NCI-H69 (cell line): ENCODE measurements at places on chromosomes 4 and X.
A peak's percentile ranks its signal among the peaks of the same experiment; 100 is the strongest.

- no peak for DNase-seq
Measured at GRCh38 chr4:34139346-34139745, 2105.0 kb downstream of the ARAP2 start.

DNA sequence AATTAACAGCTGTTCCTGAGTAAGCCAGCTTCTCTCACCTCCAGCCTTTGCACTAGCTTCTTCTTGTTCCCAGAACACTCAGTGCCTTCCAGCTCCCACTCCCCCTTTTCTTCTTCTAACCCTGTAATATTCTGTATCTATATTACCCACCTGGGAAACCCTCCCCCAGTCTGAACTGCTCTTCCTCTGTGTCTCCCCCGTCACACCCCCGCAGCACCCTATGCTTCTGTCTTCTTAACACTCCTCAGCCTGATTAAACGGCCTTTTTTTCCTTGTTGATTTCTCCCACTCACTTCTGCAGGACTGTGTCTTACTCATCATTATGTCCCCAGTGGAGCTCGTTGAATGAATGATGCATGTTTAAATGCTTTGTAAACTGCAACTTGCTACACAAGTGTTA lies 9.0 kb upstream of the LONRF3 start:
- DNase-seq = no peak

- DNase-seq = peak; percentile 65
Measured at GRCh38 chrX:124940531-124940930, 379.1 kb upstream of the TEX13C start.

- no peak for DNase-seq
Measured at GRCh38 chr4:48356355-48356754, 15.0 kb downstream of the SLAIN2 start.

- no peak for DNase-seq
Measured at GRCh38 chrX:68684291-68684918, 36.9 kb downstream of the STARD8 start.

DNA sequence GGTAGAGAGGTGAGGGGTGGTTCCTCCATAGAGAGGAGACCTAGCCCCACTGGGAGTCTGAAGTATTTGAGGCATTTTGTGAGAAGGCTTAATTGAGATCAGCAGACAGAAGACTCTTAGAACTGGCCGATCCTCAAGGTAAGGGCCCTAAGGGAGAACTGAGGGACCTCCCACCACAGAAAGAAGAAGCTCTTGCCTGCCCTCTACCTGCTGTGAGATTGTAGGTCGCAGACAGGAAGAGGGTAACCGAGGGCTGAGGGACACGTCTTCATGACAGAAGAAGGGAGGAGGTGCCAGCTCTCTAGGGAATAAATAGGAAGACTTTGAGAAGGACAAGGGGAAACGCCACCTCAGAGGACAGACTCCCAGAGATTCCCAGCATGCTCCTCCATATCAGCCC lies 24.1 kb upstream of the MAGEC1 start:
- no peak for DNase-seq

DNA sequence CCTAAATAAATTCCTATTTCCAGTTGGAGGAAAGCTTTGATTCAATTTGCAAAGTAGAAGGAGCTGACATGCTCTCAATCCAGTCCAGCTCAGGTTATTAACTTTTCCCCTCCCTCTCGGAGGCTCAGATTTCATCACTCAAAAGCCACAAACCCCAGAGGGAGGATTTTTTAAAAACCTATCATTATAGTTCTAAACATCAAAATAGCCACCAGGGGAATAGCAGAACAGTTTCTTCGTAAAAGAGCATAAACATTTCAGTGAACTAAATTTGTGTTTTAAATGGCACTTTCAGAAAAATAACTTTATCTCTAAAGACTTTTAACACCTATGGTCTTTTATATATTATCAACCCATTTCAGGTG lies 8.8 kb downstream of the GPRIN3 start:
- DNase-seq = peak; percentile 84

GRCh38 chr4:48017108-48017571 lies 568 bp downstream of the NIPAL1 start:
- DNase-seq = peak; percentile 37

DNA sequence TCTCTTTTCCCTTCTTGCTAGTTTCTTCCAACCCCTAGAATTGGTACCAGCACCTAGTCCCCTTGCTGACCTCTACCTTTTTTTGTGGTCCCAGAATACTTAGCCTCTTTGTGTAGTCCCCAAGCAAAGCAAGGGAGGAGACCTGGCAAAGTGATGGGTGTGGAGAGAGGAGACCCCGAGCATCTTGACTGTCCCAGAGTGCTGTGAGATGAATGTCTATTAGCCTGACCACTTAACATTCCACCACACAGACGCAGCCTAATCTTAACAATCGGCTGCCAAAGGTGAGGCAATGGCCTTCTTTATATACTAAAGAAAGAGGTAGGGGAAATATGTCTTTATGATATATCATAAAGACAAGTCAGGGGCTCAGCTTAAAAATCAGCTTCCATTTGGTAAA lies 55.9 kb downstream of the TRIM2 start:
- no peak for DNase-seq

- no peak for DNase-seq
Measured at GRCh38 chrX:24100713-24101112, 46.0 kb downstream of the EIF2S3 start.

- DNase-seq = peak; percentile 7
Measured at GRCh38 chr4:165096776-165097175, 15.9 kb downstream of the TMEM192 start.

- DNase-seq = no peak
Measured at GRCh38 chrX:105865709-105866108, 43.4 kb downstream of the NRK start.
